ENCODE measurements at places on chromosomes 1 and 21. TPM values are rescaled to one million over a fixed set of nuclear protein-coding genes. Genes with fewer than 3 reads are reported as not detected.

- DNase-seq: no peak
Measured at GRCh38 chr21:41809891-41810596, 43.2 kb upstream of the RIPK4 start.

- DNase-seq: no peak
Measured at GRCh38 chr1:243944429-243945160, 94.6 kb upstream of the AKT3 start.

DNA sequence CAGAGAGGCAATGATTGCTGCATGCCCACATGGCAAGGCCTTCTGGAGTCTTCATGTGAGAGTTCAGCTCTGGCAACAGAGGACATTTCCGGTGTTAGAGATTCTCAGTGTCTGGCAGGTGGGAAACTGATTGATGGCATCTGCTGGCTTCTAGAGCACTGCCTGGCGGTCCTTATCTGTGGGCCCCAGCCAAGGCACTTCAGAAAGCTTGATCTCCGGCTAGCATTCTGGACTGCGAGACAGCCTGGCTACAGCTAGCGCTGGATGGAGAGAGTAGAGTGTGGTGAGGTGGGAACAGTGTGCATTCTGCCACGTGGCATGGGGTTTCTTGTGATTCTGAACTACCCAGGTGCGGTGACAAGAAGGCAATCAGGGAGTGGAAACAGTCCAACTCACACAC, 9.4 kb downstream of the ZNF678 start:
- no peak for DNase-seq

DNA sequence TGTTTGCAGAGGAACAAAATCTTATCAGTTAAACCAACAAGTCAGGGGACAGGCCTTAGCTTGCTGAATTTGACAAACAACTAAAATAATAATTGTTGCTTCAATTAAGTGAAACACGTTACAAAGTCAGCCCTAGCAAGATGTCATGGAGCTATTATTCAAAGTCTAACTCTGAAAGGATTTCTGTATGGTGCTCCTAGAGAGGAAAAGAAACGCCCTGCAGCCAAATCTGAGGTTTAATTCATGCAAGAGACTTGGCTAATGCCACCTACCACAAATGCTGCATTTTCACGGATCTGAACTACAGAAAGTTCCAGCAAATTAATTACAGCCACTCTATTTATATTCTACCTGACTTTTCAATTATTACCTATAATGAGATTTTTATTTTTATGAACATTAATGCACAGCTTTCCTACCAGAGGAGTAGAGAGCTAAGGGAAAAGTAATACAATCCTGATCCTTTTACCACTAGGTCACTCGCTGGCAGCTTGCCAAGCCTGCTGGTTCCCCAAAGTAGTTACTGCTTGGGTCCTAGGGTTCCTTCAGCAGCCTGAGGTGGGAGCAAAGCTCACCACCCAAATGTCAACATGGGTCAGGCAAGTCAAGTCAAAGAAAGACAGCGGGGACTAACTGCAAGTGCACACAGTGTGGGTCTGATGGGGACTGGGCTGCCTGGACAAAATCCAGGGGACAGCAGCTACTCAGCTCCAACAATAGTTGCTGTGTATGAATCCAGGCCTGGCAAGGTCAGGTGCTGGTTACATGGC, 8.5 kb downstream of the COLGALT2 start:
- no peak for DNase-seq

Gene RGS18
- 2.7 TPM for total RNA-seq

Gene HEYL
- 25.2 TPM for total RNA-seq

Gene HMGCS2
- total RNA-seq: not detected

Gene PTPN7
- total RNA-seq: 1.2 TPM

Gene C1orf94
- total RNA-seq: not detected

Gene CDK18
- 5.8 TPM for total RNA-seq
